Stimulated activated CD8-positive, alpha-beta memory T cell treated with anti-CD3 and anti-CD28 coated beads, Interleukin-7, amount 100 ng/mL, for 1 hour (primary cell): ENCODE measurements at places on chromosomes 4 and X.

- peak; percentile 5 for DNase-seq
Measured at GRCh38 chr4:106315476-106315967, 487 bp downstream of the TBCK start.

- no peak for DNase-seq
Measured at GRCh38 chr4:23390246-23390645, 499.6 kb downstream of the PPARGC1A start.

- DNase-seq: no peak
Measured at GRCh38 chrX:101745046-101745445, 85.4 kb upstream of the ARMCX2 start.

DNA sequence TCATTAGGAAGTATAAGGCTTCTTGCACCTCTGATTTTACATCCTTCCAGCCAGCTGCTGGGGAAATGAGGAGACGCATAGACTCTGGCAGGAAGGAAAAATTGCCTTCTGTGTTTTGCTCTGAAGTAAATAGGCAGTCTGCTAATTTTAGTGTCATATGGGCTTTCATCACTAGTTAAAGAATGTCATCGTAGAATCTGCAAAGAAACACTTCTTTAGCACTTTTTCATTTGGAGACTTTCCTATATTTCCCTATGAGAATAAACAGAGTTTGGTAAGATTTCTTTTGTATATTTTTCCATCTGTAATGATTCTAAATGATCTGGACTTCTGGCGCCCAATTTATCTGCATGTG lies 3.3 kb downstream of the ADGRL3 start:
- DNase-seq: no peak

DNA sequence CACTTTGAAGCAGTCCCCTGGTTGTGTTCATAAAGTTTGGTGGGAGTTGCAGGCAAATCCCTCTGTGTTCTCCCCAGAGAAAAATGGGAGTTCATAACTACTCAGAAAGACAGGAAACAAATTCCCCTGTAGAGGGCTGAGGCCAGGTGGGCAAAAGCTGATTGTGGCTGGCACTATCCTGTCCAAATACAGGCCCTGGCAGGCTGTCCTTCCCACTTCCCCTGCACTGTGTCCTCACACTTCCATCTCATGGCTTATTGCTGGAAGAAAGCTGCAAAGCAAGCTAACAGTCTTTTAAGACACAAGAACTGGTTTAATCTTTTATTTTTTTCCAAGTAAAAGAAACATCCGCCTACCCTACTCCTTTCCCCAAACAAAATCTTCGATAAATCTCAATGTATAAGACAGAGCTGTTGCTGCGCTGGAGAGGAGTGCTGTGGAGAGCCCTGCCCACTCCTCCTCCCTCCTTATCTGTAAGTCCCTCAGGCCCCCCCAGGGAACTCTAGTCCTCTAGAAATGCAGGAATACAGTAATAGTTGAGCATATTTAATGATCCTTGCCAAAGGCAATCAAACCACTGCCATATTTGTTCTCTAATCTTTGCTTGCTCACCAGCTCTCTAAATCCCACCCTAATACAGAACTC lies 14.0 kb downstream of the TAPT1 start:
- DNase-seq: no peak

DNA sequence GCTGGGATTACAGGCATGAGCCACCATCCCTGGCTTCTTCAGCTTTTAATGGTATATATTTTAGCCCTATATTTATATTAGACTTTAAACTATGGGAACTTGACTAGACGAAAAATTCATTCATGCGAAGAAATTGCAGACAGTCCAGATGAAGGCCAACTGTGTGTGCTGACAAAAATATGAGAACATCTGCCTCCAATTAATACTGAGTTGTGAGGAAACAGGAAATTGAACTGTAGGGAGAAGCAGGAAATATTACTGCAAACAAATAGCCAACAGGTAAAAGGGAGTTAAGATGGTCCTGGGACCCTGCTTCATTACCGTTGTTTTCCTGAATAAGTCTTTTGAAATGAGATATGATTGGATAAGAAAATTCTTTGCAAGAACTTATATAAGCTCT lies 26.3 kb downstream of the MGARP start:
- DNase-seq: no peak

DNA sequence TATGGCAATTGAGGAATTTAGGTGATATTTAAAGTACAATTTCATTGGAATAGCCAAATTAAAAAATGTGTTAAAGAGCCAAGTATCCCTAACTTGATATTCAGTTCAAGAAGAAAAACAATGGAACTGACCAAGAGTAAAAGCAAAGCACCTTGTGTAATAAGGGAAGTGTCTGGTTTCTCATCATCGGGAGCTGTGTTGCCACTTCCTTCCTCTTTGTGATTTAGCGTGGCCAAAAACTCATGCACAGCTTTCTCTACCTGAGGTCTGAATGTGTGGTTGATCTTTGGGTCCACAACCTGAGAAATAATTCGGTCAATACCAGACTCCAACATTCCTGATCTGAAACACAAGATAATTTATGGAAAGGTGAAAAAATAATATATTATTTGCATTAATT lies 12.4 kb downstream of the BOD1L1 start:
- no peak for DNase-seq

- no peak for DNase-seq
Measured at GRCh38 chr4:14428125-14428524, 574.2 kb upstream of the CPEB2 start.

DNA sequence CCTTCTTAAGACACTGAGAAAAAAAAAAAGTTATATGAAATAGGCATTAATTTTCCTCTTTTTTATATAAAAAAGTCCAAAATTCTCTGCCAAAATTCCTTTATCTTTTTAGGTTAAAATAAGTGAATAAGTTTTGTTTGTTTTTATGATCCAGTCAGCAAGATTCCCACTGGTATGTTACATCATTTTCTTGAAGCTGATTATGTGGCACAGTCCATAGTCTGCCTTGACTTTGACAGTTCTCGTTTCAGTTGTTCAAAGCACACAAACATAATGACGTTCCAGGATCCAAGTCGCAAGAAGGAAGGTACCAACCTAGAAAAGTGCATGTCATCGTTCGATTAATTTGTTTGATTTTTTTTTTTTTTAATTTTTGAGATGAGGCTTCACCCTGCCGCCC lies 9.1 kb downstream of the UCP1 start:
- DNase-seq: no peak

DNA sequence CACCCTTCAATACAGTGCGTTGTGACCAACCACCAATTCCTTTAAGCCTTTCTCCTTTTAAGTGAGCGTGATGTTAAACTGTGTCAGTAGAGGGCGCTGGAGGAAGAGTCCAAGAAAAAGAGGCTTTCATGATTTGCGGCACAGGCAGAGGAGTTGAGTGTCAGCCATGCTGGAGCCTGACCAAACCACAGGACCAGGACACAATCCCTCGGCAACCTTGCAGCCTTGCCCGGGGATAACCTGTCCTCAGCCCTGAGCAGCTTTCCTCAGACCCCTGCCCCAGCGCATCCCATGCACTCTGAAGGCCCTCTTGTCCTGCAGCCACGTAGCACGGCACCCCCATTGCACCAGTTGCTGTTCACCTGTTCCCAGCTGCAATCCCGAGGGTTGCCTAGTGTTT lies 53.5 kb upstream of the SMIM31 start:
- no peak for DNase-seq

- DNase-seq: no peak
Measured at GRCh38 chr4:184416913-184417734, 57.2 kb downstream of the IRF2 start.

GRCh38 chr4:86972997-86973396 lies 38.2 kb downstream of the AFF1 start:
- no peak for DNase-seq

DNA sequence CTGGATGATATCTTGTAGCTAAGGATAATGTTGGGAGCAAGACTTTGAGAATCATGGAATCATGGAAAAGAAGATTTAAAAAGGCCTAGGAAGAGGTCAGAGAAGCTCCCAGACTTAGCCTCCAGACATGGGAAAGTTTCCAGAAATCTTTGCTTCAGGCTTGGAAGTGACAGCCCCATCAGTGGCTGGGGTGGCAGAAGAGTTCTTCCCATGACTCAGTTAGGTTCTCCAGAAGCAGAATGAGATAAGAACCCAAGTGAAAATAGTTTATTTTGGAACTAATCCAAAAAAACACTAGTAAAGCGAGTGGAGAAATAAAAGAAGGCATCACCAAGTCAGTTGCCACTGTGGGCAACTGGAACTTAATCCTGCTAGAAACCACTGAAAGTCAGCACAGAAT lies 506.9 kb downstream of the MID1IP1 start:
- DNase-seq: no peak

- DNase-seq: no peak
Measured at GRCh38 chr4:57866468-57867171, 756.4 kb upstream of the IGFBP7 start.

- DNase-seq: no peak
Measured at GRCh38 chrX:70485466-70485865, 40.8 kb downstream of the DLG3 start.

GRCh38 chr4:79476196-79476595 lies 68.2 kb upstream of the GK2 start:
- no peak for DNase-seq

DNA sequence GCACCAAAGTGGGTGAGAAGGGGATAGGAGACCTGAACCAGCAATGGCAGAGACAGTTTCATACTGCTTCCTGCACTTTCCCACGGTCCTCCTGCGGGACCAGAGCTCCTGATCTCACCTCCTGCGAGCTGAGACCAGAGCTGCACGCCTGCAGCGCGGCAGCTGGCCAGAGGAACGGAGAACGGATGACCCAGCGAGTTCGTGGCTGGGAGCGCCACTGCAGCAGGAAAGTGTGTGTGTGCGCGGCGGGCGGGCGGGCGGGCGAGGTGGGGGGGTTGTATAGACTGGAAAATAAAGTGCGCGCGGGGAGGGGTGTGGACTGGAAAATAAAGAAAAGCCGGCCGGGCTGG lies 16.5 kb downstream of the MCF2 start:
- no peak for DNase-seq

DNA sequence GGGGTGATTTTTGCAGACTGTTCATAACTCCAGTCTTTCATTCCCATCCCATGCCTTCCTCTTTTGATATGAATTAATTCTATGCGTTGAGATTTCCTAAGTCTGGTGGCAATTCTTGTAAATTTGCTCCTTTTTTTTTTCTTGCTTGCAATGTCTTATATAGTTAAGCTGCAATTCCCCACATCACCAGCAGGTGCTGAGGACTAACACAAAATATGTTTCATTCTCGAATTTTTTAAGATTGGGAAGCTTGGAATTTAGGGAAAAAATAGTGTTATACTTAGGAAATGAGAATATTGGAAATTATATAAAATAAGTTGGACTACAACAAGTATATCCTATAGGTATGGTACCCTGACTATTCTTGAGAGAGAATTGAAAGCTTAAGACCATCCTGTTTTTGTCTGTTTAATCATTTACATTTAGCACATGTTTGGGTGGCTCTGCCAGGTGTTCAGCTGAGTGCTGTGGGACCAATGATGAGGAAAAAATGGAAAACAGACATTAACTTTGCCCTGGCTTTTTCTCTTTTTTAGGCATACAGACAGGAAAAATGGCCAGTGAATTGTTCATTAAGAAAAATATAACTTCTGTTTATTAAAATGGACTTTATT lies 30.2 kb downstream of the AFF2 start:
- no peak for DNase-seq

GRCh38 chr4:24924309-24924781 lies 11.5 kb upstream of the CCDC149 start:
- DNase-seq: no peak

- no peak for DNase-seq
Measured at GRCh38 chrX:115234461-115234860, 565 bp upstream of the LRCH2 start.

- DNase-seq: no peak
Measured at GRCh38 chr4:36046026-36046425, 198.3 kb downstream of the ARAP2 start.

GRCh38 chr4:62709618-62710252 lies 1509.6 kb downstream of the ADGRL3 start:
- no peak for DNase-seq

DNA sequence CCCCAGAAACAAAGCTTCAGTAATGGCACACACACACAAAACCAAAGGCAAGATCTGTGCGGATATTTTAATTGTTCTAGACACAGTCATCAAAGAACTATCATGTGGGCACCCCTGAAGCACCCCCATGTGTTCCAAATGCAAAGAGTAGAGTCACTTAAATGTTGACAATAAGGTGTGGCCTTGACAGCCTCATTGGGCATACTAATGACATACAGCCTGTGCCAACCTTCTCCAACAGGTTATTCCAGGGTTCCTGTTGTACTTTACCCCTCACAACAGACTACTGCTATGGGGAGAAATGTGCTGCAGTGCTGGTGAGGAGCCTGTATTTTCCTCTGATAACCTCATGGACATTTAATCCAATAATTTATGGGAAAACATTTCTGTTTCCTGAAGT lies 29.8 kb upstream of the CT47C1 start:
- no peak for DNase-seq

DNA sequence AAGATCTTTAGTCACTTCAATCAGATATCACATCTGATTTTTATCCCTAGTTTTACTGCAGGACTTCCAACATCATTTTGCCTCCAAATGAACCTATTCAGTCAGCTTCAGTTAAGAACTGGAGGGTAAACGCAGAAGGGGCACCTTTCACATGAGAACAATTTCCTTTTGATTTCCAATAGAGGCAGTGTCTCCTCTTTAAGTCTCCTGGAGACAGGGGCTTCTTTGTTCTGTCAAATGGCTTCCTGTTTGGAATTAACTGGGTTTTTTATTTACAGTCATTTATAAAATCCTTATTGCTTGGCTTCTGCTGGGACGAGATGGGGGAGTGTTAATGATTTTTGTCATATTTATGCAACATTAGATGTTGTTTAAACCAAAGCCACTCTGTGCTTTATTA lies 164.0 kb downstream of the STK32B start:
- no peak for DNase-seq

GRCh38 chrX:75547783-75548182 lies 24.9 kb upstream of the ZDHHC15 start:
- no peak for DNase-seq

DNA sequence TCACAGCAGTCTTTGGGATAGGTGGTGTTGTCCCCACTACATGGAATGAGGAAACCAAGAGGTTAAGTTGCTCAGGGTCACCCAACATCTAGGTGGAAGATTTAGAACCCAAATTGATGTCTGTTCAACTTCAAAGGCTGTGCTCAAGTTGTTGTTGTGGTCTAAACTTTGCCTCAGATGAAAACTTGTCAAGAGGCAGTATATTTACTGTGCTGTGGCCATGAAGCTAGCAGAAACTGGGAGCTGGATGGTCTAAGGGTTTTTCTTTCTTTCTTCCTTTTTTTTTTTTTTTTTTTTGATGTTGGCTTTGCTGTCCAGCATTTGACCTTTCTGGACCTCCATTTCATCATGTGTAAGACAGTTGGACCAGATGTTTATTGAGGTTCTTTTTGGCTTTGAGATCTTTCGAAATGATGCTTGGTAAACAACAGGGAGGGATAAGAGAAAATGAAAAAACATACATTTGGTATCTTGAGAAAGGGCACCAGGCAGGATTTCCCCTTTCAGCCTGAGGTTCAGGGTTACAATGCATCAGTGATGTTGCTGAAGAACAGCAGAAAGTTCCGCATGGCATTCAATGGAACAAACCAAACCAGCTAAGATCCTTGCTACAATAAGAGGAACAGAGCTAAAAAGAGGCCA lies 166.2 kb upstream of the RPS6KA3 start:
- no peak for DNase-seq
